CD4-positive, alpha-beta T cell treated with Interleukin-17A for 4 hours (primary cell): ENCODE measurements at places on chromosomes 3 and 15.

GRCh38 chr3:182214416-182214815 is 502.7 kb downstream of the SOX2 start:
- no peak for DNase-seq

DNA sequence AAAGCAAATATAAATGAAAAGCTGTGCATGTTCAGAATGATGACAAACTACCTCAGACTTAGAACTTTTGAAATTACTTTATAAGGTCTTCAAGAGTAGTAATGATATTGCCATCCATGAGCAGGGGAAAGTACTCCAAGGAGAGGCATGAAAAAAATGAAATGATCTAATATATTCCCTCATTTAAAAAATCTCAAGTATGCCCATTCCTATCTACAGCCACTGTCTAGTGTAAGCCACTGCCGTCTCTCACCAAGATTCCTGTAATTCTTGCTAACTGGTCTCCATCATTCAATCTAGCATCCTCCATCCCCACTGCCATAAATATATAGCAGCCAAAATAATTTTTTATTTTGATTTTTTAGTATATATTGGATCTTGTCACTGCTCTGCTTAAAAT is 258.8 kb downstream of the PLOD2 start:
- no peak for DNase-seq

- DNase-seq: no peak
Observed at GRCh38 chr3:9583792-9584191, 30.2 kb upstream of the LHFPL4 start.

GRCh38 chr15:60751985-60752952 is 273.3 kb upstream of the ICE2 start:
- DNase-seq: no peak

GRCh38 chr3:138025553-138025952 is 15.6 kb downstream of the CLDN18 start:
- no peak for DNase-seq

DNA sequence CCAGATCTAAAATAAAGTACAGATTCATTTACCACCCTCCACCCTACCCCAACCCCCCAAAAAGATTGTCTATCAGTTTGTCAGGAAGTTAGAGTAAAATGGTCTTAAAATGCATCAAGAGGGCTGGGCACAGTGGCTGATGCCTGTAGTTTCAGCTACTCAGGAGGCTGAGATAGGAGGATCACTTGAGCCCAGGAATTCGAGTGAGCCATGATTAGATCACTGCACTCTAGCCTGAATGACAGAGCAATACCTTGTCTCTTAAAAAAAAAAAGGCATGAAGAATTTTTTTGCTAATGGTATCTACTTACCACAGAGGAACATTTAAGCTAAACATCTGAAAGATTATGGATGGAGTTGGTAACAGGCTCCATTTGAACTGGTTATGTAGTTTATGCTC is 71.0 kb downstream of the RBM6 start:
- no peak for DNase-seq

GRCh38 chr3:27456554-27456953 is 27.6 kb downstream of the SLC4A7 start:
- no peak for DNase-seq

- no peak for DNase-seq
Observed at GRCh38 chr15:67685716-67686115, 139.6 kb upstream of the SKOR1 start.

DNA sequence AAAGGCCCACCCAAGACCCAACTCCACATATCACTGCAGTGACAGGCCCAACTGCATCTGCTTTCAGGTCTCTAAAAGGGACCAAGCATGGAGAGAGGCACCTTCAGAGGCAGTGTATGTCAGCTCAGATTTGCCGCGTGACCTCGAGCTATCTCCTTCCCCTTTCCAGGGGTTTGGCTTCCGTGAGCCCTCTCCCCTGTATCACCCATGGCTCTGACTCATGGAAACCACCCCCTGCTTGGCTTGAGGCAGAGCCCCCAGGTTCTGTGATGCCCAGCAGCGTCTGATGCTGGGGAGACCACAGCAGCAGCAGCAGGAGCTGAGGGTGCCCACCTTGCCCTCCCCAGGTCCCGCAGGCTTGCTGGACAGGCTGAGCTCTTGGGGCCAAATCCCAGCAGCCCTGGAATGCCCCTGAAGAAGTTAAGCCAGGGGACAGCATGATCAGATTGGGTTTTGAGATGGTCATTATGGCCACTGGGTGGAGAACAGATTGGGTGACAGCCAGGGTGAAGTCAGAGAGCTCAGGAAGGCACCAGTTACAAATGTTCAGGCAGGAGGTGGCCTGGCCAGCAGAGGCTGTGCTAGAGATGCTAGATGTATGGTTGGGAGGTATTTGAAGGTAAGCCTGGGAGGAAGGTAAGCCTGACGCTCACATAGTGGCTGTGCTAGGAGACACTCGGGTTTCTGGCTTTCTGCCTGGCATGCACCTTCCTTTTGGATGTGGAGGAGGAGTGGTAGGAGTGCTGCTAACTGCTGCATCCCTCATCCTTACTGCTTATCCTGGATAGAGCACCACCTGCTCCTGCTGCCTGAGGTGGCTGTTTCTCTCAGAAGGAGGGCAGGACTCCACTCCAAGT is 42.9 kb downstream of the FGD5 start:
- no peak for DNase-seq

DNA sequence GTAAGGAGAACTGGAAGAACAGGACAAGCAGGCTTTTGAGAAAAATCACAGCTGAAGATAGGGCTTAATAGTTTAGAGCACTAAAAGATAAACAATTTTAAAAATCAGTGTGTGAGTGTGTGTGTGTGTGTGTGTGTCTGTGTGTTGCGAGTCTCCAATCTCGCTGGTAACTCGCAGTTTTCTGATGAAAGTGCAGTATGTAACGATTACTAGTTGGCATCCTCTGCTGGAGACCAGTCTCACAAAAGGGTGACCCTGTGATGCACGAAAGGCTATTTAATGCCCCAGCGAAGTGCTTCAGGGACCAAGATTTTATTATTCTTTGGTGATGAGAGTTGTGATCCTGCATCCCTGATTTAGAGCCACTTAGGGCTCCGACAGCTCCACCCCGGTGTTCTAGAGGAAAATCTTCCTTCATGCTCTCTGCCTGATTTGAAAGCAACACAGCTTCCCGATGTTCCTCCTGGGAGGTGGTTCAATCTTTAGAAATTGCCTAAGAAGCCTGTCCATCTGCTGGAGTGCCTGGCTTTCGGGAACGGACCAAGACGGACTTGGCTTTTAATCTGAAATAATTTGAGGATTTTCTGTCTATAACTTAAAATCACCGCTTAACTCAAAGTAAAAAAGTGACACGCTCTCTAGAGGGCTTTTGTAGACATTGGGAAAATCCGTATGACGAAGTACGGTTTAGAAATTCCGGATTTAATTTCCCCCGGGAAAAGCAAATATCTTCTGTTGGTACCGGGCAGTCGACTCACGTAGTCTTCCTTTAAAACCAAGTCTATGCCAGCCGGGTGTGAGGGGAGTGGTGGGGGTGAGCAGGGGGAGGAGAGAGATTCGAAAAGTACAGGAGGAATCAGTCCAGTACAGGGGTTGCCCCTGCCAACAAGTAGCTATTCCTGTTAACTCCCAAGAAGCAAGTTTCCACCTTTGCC is 1.1 kb upstream of the ALCAM start:
- no peak for DNase-seq

GRCh38 chr15:99554880-99555488 is 10.8 kb upstream of the MEF2A start:
- no peak for DNase-seq

GRCh38 chr3:94561094-94561493 is 498.2 kb downstream of the NSUN3 start:
- no peak for DNase-seq

DNA sequence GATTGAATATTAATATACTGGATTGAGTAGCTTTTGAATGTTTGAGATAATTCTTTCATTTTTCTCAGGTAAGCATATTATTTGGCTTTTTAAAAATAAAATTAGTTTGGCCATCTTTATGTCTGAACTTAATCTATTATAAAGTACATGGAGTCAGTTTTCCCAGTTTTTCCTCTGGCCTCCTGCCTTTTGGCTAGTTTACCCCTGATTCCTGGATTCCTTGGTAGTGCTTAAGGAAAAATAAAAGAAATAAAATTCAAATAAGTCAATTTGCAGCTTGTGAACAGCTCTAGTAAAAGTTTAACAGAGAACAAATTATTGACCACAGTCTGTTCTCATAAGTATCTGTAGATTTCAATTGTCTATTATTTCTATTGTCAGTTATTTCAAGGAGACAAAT is 89.4 kb downstream of the COL6A6 start:
- DNase-seq: no peak
